ENCODE measurements at places on chromosomes 6 and 20.
A peak's percentile ranks its signal among the peaks of the same experiment; 100 is the strongest.

DNA sequence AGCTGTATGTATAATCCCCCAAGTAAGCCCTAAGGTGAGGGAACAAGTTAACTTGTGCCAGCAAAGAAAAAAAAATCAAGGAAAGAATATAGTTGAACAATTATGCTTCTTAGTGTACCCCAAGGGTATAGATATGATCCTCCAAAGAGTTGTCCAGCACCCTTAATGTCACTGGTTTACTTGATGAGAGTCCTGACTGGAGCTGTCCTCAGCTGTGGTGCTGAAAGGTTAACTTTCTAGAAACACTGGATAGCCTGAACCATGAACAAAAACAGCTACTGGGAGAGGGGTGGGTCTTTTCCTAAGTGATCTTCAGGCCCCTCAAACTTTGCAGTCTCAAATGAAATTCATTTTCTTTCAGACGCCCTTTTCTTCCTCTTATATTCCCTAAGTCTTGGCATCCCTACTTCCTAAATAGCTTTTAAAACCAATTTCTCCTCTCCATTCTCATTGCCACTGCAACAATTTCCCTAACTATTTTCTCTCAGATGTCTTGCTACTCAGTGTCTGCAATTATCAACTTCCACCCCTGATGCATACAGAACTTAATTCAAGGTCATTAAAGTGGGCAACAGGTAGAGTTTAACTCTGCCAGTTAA, 83.5 kb upstream of the PROKR2 start:
- peak; percentile 45 for DNase-seq

DNA sequence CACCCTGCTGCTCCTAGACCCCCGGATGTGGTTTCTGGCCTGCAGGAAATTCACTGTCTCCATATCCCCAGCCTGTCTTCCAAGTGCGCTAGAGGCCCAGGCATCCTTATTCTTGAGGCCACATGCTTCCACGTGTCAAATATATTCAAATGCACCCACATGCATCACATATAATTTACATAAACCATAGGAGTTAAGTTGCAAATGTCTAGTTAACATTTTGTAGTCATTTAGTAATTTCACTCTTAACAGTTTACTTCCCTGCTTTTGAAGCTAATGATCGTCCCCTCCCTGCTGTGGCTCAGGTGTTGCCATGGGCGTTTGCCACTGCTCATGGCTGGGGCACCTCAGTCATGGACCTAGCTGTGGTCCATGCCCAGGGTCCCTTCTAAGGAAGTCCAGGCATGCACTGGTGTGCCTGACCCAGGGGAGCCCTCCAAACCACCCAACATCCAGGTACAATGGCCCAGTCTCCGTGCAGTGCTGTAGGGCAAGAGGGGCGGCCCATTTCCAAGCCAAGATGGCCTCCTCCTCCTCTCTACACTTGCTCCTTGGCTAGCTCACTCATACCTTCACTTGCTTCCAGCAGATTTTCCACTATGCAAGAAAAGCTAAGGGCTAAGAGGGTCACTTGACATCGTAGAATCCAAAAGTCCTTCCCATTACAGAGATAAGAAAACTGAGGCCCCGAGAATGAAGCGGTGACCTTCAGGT, 42.4 kb downstream of the FGD2 start:
- DNase-seq: no peak

DNA sequence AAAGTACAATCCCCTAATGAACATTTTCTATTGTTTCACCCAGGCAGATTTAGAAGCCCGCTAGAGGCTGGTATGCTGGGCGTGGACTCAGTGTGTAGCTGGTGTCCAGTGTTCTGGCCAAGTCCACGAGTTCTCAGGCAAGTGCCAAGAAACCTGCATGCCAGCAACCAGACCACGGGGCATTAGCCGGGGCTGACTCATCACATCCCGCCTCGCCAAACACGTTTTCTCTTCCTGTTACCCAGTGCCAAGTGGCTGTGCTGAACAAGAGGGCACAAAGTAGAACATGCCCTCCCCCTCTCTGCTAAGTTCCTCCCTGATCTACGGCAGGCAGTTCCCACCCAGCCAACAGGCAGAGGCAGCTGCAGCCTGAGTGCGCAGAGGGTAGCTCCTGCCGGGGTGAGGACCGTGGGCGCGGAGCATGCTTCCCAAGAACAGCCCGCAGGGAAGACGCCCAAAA, 29.6 kb downstream of the RAMACL start:
- DNase-seq: peak; percentile 73

GRCh38 chr20:23826541-23827021, at the start of gene CST2:
Gene CST2, minus strand, starts transcription at chr20:23826729. Its CDS starts 69 bp downstream, at chr20:23826660.
- DNase-seq: no peak

DNA sequence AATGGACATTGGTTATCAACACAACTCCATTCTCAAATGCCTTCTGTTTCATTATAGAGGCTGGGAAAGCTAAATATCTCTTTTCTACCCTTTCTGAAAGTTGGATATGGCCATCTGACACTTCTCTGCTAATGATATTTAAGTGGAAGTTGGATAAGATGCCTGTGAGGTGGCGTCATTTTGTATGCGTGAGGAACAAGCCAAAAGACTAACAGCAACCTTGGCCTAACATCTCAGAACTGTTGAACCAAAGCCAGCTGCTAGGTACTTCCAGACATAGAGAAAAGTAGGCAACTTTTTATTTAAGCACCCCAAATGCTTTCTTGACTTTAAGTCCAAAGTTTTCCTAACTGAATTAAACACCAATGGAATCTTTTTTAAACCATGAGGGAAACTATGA, 708.4 kb downstream of the CD109 start:
- DNase-seq: no peak

DNA sequence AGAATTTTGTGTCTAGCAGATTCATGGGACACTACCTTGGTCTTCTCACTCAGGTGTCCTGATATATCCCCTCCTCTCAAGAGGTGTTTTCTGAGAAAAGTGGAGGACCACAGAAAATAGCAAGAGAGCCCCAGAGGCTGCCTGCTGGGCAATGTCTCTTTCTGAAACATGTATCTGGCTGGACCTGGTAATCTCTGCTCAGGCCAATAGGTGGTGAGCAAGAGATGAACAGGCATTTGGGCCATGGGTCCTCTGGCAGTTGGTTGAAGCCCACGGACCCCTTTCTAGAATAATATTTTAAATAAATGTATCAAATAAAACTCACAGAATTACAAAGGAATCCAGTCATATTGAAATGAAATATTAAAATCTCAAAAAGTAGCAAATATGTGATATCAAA, 8.8 kb upstream of the THBD start:
- DNase-seq: no peak

GRCh38 chr6:115643762-115644161, 416.9 kb downstream of the FRK start:
- no peak for DNase-seq

- no peak for DNase-seq
Measured at GRCh38 chr20:35737865-35738333, 4.2 kb downstream of the RBM39 start.

- DNase-seq: no peak
Measured at GRCh38 chr6:130708338-130708737, 118.9 kb upstream of the SMLR1 start.

DNA sequence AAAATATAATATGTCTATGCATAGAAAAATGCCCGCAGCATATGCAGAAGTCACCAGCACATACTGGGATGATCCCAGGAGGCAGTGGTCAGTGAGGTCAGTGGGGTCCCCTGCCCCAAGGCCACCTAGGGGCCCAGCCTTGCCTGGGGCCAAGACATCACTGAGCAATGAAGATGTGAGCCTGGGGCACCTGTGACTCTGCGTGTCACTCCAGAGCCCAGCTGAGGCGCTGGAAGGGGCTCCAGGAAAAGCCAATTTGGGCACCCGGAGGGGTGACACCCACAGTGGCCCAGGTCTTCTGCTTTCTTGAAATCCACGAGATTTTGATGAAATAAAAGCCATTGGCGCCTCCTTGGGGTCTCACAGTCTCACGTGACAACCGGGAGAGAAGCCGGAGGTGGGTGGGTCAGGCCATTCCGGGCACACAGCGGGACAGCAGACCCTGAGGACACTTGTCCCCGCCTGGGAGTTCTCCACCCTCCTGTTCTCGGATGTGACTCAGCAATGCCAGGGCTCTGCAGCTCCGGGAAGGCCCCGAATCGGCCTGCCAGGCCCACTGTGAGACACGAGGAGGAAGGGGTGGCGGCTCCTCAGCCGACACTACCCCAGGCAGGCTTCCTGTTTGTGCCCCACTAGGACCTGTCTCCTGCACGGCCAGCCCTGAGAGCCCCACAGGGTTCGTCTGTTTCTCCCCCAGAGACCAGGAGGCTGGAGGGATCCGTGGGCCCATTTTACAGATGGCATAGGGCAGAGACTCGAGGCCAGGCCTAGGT, 24.4 kb upstream of the SLCO4A1 start:
- DNase-seq: no peak

DNA sequence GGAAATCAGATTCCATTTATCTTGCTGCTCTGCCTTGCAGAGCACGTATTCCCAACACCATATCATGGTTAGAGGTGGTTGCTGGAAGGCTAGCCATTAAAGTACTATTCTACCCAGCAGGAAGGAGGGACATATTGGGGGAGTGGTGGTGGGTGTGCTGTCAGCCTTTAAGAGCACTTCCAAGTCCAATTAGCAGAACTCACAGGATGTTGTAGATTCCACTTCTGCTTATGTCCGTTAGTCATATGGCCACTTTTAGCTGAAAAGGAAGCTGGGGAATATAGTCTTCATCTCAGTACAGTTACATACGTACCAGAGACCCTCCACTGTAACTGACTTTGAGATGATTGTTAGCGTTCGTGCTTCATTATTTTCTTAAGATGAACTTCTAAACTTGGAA, 94.4 kb downstream of the SAMD3 start:
- no peak for DNase-seq

DNA sequence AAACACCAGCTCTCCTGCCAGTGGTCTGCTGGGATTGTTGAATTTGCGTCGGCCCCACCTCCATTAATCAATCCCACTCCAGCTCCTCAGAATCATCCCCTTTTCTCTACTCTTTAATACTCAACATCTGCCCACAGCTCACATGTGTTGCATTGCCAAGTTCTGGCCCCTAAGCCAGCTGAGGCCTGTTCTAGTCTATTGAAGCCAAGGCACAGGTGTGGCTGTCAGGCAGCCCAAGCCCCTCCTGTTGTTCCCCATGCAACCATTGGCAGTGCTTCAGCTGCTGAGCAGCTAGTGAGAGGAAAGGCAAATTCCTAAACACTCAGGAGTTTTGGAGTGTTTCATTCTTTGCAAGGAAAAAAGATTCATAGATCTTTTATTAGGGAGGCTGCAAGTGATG, 128.0 kb upstream of the NT5E start:
- DNase-seq: peak; percentile 77

DNA sequence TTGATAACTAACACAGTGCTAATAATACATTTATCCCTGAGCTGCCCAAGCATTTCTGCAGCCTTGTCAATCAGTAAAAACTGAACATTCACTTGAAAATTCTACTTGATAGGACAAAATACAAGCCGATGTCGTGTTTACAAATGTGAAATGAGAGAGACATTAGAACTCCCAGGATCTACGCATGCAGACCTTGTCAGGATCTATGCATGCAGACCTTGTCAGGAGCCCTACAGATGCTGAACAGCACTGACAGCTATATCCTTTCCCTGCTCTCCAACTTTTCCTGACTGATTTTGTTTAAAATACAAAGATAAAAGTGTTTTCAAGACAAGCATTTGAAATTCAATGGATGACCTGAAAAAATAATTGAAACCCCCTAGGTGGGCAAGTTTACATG, 28.9 kb downstream of the INSM1 start:
- DNase-seq: no peak

DNA sequence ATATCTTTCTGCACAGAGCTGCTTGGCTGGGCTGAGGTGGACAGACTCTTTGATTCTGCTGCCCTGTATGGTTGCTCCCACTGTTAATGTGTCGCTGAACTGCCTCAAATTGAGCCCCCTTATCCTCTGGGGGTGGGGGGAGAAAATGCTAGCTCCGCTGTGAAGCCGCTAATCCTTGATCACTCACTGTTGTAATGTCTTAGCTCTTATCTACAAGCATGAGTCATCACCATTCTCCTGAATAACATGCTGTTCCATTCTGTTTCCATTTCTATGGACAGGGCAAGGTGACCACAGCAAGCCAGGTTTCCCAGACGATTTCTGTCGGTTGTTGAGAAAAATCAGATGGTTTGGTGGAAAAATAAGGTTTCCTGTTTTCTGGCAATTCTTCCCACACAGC, 218.4 kb upstream of the GGTLC1 start:
- DNase-seq: no peak

GRCh38 chr6:162615016-162615705, 112.4 kb downstream of the PRKN start:
- DNase-seq: no peak

DNA sequence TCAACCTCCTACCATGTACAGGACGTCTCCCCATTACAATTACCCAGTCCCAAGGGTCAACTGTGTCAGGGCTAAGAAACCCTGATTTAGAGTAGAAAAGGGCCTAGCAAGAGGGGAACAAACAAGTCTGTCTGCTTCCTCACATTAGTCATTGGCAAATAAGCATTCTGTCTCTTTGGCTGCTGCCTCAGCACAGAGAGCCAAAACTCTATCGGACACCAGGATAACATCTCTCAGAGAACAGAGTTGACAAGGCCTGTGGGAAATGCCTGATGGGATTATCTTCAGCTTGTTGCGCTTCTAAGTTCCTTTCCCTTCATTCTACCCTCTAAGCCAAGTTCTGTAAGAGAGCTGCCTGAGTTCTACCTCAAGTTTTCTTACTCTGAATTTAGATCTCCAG, 19.0 kb upstream of the VSX1 start:
- DNase-seq: no peak

DNA sequence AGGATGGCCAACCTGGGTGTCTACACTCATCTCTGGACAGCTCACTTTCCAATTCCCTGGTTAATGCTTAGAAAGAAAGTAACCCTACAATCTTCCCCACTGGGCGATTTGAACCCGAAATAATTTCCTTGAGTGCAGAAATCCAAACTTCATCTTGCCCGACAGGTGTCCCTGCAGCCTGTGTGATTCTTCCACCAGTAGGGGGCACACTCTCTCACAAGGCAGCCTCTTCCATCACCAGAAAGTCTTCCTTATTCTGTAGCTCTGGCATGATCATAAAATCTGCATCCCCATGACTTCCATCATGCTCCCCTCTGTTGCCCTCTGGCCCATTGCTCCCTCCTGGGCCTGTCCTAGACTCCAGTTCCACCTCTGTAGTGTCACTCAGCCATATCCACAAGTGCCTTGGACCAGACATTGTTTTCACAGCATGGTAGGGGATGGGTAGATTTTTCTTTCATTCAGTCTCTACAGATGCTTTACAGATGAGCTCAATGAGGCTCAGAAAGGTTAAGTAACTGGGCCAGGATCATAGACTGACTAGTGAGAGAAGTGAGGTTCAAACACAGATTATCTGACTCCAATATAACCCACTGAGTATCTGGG, 170.4 kb upstream of the SPTLC3 start:
- no peak for DNase-seq

DNA sequence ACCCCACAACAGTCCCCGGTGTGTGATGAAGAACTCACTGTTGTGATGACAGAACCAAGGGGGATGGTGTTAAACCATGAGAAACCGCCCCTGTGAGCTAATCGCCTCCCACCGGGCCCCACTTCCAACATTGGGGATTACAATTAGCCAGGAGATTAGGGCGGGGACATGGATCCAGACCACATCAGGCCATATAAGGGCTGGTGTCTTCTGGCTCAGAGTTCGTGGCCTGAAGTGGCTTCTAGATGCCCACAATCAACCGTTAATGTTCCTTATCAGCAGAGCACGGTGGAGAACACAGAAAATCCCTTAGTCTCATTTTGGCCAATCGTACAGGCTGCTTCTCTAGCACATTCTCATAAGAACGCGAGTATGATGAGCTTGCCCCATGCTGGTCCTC, 10.9 kb upstream of the MAS1 start:
- DNase-seq: no peak

GRCh38 chr6:161429921-161430490, 156.1 kb upstream of the AGPAT4 start:
- DNase-seq: no peak
